Effector memory CD8-positive, alpha-beta T cell (primary cell): ENCODE measurements at places on chromosomes 6 and 20.

DNA sequence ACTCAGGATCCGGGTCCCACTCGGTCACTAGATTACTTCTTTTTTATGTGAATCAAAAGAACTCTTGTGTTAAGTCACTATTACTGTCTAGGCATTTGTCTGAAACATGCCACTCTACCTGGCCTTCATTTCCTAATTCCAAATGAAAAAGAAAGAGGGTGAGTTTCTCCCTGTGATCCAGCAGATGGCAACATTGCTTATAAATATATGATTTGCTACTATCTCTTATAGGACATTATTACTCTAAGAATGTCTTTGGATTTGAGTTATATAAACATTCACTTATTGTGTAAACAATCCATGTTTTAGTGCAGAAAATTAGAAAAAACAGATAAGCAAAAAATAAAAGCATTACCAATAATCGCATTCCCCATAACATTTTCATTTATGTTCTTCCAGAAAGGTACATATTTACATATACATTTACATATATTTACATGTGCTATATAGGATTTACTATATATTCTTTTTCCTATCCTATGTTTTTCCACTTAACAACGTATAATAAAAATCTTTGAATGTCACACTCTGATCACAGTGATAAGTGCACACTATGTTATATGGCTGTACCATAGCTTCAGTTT lies 66.9 kb downstream of the FAXC start:
- no peak for DNase-seq

DNA sequence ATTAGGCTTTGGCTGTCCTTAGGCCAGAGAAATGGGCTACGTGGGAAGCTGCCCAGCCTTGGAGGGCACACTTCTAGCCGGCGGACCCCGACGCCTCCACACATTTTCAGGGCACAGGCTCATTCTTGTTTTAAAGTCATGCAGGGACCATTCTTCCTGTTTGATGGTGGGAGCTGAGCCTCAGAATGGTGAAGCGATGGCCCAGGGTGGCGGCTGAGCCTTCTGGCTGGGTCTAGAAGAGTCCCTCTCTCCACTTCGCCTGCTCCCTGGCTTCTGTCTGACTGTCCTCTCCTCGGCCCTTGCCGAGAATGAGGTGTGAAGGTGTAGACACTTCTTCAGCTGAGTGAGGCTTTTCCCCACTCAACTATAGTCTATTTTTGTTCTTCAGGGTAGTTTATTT lies 114.4 kb downstream of the SULF2 start:
- no peak for DNase-seq

DNA sequence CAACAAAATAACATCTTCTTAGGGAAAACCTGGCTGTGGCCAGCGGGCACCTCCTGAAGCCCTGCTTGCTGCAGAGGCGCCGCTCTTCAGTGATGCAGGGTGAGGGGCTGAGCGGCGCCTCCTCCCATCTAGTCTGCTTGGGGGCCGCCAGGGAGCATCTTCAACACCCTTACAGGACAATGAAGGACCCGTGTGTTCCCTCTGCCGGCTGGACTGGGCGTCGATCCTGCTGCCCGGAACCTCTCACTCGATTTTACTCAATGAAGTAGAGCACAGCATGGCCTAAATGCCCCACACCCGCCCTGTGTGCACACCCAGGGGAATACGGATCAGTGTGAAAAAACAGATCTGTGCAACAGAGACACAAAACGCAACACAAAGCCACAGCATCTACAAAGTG lies 28.5 kb upstream of the MPC1 start:
- DNase-seq: peak; percentile 11

- no peak for DNase-seq
Measured at GRCh38 chr20:57410398-57410920, 19.3 kb downstream of the RBM38 start.

DNA sequence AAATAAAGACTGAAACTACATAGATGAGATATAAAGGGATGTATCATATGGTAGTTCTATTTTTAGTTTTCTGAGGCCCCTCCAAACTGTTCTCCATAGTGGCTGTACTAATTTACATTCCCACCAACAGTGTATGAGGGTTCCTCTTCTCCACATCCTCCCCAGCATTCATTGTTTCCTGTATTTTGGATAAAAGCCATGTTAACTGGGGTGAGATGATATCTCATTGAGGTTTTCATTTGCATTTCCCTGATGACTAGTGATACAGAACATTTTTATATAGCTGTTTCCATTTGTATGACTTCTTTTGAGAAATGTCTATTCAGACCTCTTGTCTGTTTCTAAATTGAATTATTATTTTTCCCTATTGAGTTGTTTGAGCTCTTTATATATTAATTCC lies 229.3 kb downstream of the RFPL4B start:
- DNase-seq: no peak

DNA sequence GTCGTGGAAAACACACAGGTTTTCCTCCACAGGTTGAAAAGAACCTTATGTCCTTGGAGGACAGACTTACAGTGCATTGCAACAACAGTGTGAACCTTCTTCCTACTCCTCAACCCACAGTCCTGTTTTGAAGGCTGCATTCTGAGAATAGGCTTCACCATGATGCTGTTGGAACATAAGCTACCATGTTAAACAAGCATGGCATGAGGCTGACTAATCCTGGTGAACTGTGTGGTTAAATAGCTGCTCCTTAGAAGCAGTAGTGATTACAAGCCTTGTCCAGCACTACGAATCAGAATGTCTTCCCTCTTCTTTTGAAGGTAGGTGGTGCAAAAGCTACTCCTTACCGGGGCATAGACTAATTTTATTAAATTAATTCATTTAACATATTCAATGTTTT lies 368.5 kb upstream of the EPHA7 start:
- no peak for DNase-seq

- no peak for DNase-seq
Measured at GRCh38 chr6:53055873-53056272, 9.3 kb upstream of the FBXO9 start.

DNA sequence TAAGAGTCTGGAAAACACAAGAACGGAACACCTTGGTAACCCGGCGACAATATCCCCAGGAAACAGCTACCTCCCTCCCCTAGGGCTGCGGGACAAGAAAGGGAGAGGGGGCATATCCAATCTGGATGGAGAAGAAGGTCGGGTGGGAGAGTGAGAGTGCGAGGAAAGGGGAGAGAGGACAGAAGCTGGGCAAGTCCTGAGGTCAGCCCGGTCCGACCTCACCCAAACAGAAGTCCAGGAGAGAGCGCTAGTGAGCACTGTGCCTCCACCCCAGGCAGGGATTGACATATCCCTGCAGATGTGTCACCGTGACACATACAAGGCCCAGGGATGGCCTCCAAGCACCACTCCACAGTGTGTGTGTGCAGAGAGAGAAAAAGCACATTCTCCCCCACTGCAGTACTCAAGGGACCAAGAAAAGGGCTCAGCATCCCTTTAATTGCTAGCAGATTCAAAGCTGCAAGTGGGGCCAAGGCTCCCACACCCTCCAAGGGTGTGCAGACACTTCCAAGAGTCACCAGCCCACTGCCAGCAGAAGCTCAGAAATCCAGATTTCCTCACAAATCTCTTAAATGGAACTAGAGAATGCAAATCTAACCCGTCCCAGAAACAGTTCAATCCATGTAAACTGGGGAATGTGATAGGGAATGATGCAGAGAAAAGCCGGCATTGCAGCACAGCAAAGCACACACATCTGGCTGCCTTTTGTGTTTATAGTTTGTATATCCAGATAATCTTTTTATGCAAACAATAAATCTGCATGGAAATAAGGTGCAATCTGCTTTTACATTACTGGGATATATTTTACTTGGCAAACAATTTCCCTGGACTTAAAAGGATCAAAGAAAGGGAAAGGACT lies 3.1 kb downstream of the PXDC1 start:
- no peak for DNase-seq

DNA sequence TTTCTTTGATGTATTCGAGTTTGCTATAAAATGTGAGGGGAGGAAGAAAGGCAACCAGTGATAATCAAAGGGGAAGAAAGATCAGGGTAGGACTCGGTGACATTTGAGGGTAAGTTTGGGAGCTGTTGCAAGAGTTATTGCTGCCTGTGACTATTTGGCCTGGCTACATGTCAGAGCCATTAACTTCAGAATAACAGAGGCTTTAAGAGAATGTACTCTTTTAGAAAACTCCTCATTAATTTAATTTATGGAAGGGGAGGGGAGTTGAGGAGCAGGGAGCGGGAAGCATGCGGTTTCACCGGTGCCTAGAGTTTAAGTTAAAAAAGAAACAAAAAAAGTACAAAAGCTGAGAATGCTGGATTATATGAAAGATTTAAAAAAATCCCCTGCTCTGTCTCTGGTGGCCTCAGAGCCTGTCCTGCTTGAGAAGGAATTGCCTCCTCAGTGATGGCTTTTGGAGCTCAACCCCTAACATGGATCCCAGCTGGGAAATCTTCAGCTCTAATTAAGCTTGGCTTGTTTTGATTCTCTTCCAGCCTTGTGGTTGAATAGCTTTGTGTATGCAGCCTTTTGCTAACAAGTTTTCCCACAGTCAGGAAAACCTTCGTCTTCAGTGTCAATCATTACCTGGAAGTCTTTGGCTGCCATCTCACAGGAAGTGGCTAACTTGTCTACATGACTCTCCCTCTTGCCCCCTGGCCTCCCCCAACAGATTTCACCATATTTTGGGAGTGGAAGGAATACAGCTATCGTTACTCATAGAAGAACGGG lies 238.2 kb downstream of the SOX4 start:
- DNase-seq: no peak

- no peak for DNase-seq
Measured at GRCh38 chr6:48563433-48563832, 452.4 kb upstream of the PTCHD4 start.

- DNase-seq: peak; percentile 42
Measured at GRCh38 chr6:143536866-143537691, 25.6 kb upstream of the FUCA2 start.

GRCh38 chr6:137353842-137354397 lies 134.7 kb upstream of the IFNGR1 start:
- DNase-seq: no peak

DNA sequence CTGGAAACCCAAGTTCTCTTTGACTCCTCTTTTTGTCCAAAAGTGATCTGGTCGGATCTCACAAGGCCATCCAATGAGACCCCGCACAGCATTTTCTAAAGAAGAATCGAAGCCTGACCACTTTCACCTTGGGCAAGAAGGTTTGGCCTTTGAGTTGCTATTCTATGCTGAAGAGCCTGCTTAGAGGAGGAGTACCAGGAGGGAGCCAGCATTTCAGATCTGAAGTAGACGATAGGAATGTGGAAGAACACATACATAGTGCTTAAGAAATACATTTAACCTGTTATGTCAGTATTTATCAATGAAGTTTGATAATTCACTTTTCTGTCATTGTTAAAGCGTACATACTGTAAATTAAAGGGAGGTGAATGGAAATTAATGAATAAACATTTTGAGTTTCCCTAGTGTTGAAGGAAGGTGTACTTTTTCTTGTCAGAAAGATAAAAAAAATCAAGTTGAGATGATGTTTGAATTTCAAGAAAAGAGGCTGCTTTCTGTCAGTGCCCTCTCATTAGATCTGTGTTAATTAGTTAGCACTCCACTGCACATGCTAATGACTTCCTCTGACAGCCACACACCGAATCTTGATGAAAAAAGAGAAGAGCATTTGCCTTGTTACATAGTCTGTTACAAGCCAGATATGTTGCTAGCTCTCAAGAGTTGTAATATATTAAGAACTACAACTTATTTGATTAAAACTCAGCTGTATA lies 10.9 kb upstream of the TDRD6 start:
- DNase-seq: no peak

DNA sequence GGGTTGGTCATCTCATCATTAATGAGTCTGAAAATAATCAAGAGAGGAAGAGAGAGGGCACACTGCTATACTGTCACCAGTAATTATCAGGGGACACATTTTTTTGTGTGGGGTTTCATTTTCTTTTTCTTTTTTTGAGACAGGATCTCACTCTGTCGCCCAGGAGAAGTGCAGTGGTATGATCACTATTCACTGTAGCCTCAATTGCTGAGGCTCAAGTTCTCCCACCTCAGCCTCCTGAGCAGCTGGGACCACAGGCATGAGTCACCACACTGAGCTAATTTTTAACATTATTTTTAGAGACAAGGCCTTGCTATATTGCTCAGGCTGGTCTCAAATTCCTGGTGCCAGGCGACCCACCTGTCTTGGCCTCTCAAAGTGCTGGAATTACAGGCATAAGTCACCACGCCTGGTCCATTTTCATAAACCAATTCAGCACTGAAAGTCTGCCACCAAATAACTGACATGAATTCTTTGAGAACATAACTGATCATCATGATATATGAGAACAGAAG lies 43.3 kb downstream of the EPHA7 start:
- DNase-seq: no peak

GRCh38 chr6:13159300-13159699 lies 169.0 kb downstream of the TBC1D7 start:
- DNase-seq: no peak

- no peak for DNase-seq
Measured at GRCh38 chr6:1175877-1176276, 136.0 kb upstream of the FOXQ1 start.

GRCh38 chr6:152180601-152181000 lies 373.1 kb downstream of the ESR1 start:
- DNase-seq: no peak

DNA sequence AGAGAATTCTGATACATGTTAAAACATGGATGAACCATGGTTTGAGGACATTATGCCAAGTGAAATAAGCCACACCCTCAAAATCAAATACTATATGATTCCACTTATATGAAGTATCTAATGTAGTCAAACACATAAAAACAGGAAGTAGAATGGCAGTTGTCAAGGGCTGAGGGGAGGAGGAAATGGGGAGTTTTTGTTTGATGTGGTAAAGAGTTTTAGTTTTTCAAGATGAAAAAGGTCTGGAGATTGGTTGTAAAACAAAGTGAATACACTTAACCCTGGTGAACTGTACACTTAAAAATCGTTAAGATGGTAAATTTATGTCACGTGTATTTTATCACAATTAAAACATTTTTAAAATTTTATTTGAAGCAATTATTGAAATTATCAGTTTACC lies 127.4 kb upstream of the GRIK2 start:
- no peak for DNase-seq

DNA sequence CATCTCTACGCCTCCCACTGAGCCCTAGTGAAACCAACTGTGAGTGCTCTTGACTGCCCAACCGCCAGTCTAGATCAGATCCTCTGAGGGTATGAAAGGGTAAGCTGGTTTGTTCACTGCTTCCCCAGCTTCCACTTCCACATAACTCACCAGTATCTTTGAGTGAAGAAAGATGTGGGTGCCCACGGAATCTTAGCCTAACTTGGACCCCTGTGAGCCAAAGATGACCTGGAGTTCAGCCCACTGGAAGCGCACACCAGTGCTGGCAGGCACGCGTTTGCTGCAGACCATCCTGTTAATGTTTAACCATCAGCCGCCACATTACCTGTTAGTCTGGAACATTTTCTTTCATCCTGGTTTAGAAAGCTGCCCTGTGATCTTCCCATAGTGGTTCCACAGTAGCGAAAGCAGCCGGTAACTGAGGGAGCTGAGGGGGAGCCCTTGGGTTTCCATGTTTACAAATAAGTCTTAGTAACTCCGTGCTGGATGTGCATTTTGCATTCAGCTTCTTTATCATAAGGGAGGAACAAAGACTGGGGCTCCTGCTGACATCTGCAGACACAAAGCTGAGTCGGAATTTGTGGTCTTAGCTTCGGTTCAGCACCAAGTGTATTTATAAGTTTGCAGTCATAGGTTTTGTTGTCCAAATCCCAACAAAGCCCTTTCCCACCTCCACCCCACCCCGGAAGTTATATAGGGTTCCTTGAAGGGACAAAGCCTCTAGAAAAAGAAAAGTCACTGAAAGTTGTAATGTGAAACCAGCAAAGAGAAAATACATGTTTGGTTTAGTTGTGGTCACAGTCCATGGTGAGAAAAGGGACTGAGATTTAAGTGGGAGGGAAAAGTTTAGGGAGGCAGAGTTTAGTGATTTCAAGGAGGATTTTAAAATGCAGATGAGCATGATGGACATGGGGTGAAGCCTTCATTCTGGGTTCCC lies 71.0 kb downstream of the SSR1 start:
- no peak for DNase-seq

- DNase-seq: no peak
Measured at GRCh38 chr6:157240960-157241311, 82.4 kb downstream of the TMEM242 start.
